ENCODE measurements at places on chromosomes 3 and 15. TPM values are rescaled to one million over a fixed set of nuclear protein-coding genes. Genes with fewer than 3 reads are reported as not detected.

DNA sequence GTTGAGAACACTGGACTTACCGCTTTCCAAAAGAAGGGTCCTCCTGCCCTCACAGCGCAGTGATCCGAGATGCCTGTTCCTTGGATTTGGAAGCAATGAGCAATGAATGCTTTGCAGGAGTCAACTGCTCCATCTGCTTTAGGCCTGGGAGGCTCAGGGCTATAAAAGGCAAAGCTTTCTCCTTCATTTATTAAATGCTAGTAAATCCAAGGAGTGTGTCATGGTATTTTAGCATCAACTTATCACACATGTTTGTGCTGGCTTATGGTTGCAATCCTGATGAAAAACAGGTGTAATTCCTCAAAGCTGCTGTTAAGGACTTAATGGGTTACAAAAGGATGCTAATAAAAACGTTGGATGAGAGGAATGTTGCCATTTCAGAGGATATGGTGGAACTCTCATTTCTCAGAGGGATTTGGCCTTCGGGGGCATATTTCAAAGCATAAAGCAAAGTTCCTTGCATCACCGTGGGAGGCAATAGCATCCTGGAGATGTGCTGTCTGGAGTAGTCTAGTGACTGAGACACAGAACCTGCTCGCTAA is 158.5 kb upstream of the TPM1 start:
- DNase-seq = no peak

DNA sequence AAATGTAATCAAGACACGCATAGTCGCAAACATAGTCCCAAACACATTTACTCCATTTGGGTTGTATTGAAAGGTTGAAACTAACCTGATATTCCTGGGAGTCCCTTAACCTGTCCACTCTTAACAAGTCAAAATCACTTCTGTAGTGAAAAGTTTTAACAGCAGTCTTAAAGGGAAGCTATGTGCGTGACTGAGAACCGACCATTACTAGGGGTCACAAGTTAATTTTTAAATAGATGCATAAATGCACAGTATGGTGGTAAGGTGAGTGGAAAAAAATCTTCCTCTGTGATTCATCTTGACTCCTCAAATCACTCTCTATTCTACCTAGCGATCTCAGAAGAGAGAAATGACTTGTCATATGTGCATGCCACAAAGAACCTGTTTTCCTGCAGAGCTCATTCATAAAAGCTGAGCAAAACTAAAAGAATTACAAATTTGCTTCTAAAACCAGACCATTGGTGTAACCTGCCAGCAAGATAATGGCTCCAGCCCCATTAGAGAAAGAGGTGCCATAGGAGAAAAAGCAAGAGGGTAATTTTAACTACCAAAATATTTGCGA is 4.8 kb downstream of the GPR15 start:
- no peak for DNase-seq

GRCh38 chr3:146152834-146153233 is 8.2 kb downstream of the PLOD2 start:
- no peak for DNase-seq

- no peak for DNase-seq
Observed at GRCh38 chr3:165439765-165440164, 243.6 kb upstream of the SLITRK3 start.

DNA sequence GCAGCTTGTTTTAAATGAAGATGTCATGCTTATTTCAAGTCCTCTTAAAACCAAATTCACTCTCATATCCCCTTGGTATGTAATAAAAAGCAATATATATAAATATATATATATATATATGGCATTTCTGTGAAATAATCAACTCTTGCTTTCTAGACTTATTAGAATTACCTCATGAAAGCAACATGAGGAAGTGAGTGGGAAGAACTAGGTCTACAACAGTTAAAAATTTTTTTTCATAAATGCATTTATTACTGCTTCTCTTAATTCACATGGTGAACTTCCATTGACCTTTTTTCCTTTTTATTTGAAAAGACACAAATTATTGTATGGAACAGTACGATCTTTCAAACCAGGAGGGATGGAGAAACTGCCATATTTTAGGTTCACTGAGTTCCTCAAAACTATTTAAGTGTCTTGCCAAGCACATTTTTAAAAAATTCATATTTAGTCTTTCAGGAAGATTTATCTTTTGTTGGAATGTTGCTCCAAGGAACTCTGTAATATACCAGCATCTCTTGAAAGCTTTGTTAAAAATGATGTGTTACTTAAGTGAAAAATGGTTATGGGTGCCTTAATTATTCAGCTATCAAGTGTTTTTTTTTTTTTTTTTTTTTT is 185.2 kb downstream of the GHSR start:
- no peak for DNase-seq

- no peak for DNase-seq
Observed at GRCh38 chr3:128548426-128549282, 55.7 kb upstream of the GATA2 start.

GRCh38 chr15:52448011-52448890 is 80.4 kb downstream of the MYO5A start:
- no peak for DNase-seq

DNA sequence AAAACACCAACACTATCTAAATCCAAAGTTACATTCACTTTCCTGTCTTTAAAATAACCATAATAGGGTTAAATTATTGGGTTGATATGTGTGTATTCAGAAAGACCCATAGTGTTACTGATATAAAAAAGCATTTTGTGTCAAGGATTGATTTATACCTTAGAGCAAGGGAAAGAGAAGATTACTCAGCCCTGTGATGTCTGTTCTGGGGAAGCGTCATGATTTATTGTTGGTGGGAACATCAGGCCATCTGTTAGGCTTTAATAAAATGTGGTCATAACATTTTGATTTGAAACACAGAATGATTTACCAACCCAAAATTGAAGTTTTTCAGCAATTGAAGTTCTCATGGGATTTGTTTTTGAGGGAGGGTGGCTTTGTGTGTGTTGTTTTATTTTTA is 33.2 kb downstream of the SIDT1 start:
- DNase-seq = no peak

- DNase-seq = no peak
Observed at GRCh38 chr3:135694142-135694541, 271.4 kb upstream of the PPP2R3A start.

The SLC28A1 gene
- not detected for total RNA-seq

The ASB14 gene
- total RNA-seq = 0.03 TPM

The GNB5 gene
- 23.9 TPM for total RNA-seq
